ENCODE measurements at places on chromosomes 1 and 21.

DNA sequence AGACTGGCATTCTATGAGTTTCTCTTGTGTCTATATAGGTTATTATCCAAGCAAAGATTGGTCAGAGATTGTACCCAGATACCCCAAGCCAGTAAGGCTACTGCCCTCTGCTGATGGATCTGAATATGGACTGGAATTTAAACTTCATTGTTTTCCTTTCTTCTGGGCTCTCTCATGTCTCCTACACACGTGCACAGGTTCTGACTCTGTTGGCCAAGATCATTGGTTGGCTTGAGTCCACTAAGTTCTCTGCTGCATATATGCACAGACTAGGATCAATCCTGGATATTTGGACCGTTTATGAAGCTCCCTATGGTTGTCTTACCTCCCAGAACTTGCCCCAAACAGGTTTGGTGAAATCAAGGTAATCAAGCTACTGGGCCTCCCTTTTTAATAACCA is 69.7 kb downstream of the CC2D1B start:
- peak; percentile 42 for DNase-seq

DNA sequence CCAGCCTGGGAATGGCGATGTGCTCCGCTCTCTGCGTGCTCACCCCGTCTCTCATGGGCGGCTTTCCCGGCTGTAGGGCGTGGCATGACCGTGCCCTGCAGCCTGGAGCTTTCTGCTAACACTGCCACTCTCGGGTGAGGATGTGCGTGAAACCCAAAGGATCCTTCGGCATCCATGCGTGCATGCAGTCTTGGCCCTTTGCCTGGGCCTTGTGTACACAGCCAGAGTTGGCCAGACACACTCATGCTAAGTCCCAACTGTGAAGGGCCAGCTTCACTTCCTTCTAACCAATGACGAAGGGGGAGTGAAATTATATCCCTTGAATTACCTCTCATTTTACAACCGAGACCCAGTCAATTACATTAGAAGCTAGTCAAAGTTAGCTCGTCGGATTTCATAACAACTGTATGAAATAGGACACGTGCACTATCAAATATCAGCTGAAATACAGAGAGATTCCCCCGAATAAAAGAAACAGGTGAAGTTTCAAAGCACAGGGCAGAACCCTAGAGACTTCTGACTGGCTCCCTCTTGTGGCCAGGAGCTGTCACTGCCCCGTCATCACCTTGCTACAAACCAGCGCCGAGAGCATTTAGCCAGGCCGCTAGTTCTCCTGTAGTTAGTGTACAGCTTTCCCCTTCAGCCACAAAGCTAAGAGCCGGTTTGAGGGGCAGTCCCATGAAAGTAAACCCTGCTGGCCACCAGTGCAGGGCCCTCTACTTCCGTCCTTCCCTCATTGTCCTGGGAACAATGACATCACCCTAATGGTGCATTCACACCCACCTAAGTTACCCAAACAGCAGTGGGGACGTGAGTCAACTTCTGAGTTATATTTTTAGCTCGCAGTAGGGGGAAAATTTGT is 63.4 kb upstream of the COA6 start:
- peak; percentile 94 for DNase-seq

DNA sequence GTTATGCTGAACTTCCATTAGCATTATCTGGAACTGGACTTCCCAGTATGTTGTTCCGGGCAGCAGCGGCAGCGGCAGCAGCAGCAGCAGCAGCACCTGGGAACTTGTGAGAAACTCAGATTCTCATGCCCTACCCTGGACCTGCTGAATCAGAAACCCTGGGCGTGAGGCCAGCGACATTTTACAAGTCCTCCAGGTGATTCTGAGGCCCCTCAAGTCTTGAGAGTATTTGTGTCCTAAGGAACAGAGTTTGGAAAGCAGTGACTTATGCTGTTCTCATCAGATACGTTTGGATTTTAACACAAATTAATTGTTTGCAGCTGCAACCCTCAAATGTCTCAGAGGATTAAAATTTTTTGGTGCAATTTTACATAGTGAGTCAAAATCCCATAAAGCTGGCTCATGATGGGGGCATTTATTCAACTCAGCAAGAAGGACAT is 157.2 kb upstream of the KAZN start:
- DNase-seq: no peak

DNA sequence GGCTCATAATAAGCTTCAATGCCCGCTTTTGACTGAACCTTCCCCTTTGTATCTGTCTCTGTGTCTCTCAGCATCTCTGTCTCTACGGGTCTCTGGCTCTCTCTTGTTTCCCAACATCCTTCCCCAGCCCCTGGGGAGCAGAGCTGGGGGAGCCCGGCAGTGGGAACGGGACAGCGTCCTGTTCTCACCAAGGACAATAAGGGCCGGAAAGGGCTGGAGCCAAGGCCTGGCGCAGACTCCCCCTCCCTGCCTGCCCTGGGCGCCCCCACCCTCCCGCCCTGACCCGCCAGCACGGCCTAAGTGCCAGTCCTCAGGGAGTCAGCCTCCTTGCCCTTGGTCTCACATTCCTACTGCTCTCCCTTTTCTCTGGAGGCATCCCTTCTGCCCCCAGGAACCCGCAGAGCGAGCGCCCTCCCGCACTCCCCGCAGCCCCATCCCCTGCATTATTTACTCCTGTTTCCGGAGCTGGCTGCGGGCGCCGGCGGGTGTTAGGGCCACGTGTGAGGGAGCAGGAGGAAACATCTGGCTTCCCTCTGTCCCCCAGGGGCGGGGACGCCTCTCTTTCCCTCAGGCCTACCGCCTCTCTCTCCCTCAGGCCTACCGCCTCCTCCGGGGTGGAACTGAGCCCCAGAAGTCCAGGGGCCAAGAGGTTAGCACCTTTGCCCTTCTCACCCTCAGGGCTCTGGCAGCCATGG is 6.5 kb downstream of the KRTCAP2 start:
- DNase-seq: no peak

DNA sequence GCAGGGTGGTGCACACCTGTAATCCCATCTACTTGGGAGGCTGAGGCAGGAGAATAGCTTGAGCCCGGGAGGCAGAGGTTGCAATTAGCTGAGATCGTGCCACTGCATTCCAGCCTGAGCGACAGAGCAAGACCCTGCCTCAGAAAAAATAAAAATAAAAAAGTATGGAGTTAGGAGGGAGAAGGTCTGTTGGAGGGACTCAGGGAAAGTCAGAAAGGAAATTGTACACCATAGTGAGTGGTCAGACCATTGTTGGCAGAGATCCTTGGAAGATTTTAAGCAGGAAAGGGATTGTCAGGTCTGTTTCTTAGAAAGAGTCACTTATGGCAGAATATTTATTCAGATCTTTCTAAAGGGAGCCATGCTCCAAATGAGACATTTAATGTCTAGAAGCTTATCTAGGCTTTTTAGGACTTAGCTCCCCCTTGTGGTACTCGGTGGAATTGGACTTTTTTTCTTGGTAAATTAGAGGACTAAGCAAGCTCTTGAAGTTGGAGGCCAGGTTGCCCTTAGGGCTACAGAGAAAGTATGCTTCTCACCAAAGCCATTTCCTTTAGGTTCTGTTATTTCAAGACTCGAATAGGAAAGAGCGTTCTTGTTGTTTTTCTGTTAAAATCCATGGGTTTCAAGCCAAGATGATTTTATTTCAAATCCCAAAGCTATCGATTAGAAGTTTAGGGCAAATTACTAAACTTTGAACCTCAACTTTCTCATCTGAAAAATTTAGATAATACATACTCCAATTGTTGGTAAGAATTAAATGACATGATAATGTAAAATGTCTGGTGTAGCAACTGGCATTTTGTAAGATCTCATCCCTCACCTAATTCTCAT is 16.5 kb downstream of the MIA3 start:
- DNase-seq: peak; percentile 83

- DNase-seq: no peak
Measured at GRCh38 chr1:162265983-162266382, 110.7 kb downstream of the SPATA46 start.

DNA sequence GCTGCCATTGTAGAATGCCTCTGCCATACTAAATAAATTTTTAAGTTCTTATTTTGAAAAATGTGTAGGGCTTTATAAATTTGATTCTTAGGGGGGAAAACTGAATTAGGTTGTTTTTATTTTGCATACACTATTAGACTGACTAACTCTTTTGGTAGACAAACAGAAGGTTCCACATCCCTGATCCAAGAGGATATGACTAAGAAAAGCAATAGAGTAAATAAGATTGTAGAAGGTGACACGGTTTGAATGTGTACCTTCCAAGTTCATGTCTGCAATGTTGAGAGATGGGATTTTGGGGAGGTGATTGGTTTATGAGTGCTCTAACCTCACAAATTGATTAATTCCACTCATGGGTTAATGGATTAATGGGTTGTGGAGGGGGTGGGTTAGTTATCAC is 127.9 kb downstream of the GLUL start:
- DNase-seq: no peak

GRCh38 chr1:20724364-20725188 is 6.8 kb upstream of the KIF17 start:
- no peak for DNase-seq

DNA sequence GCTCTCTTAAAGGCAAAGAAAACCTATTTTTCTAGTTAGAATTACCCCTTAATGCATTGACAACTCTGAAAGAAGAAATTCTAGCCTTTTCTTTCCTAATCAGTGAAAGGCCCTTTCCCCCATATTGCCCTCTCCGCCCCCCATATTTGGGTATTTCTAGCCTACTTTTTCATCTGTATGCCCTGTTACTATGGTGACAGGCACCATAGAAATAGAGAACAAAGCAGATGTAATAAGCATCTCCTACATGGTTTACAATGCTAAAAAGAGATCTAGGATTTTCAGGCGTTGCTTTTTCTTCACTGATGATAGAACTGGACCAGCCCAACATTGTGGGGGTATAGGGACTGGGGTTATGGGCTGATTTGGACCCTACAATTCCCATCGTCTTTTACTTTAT is 14.5 kb downstream of the LRRC8B start:
- DNase-seq: no peak

GRCh38 chr21:43637530-43638158 is 21.6 kb downstream of the HSF2BP start:
- DNase-seq: no peak

- no peak for DNase-seq
Measured at GRCh38 chr1:45769261-45769932, 18.9 kb upstream of the IPP start.

GRCh38 chr1:59266927-59267293 is 30.0 kb upstream of the FGGY start:
- DNase-seq: no peak

GRCh38 chr1:157107702-157108101 is 8.1 kb upstream of the ETV3L start:
- no peak for DNase-seq

GRCh38 chr1:104991702-104992101 is 1242.0 kb downstream of the AMY1C start:
- peak; percentile 83 for DNase-seq

DNA sequence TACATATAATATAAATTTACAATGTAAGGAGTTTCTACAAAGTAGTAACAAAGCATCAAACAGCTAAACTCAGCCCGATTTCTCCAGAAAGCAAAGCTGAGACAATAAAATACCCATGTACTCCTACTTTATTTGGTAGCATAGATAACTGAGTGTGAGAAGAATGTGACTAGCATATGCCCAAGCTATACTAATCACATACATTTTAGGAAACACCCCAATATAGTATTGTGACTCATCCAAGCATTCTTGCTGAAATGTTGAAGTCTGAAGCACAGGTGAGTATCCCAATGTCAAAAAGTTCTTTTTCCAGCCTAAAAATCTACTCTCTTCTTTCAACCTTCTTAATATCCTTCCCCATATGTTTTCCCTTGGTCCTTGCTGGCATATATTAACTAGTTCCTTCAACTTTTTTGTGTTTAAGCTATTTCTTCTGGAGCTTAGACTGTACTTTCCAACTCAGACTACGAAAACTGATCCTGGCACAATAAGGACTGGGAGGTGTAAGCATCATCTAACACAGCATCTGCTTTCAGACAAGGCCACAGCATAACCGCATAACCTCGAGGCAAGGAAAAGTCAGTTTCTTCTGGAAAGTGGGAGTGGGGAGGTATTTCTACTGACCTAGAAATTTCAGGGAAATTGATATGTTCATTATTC is 163.0 kb upstream of the RNPC3 start:
- no peak for DNase-seq

- DNase-seq: no peak
Measured at GRCh38 chr1:21292984-21293536, 2.8 kb upstream of the ECE1 start.

DNA sequence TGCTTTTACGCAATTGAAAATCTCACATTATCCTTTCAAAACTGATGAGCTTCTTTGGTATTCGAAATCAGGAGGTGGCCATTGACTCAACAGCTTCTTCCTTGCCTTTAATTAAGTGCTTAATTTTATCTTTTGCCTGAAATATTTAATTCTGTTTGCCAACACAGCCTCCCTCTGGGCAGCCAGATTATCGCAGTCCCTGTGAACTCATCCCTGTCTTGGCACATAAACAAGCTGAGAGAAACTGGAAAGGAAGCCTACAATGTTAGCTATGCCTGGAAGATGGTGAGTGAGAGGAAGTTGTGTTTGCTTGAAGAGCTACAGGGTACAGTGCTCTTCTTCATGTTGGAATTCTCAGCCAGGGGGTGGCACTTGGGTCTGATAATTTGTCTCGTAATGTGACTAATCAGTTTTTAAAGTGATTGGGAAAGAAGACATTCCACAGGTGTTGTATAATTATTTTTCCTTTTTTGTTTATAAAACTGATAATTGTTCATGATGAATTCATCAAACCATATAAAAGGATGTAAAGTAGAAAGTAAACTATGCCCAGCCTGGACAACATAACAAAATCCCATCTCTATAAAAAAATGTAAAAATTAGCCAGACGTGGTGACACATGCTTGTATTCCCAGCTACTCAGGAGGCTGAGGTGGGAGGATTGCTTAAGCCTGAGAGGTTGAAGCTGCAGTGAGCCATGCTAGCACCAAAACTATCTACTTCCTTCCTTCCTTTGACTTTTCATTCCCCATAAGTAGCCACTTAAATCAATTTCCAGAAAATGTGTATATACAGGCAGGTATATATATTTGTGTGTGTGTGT is 90.1 kb upstream of the RAVER2 start:
- peak; percentile 4 for DNase-seq

- peak; percentile 26 for DNase-seq
Measured at GRCh38 chr1:77888081-77888780, at the start of gene NEXN. Gene NEXN, plus strand, starts transcription at chr1:77888624. Its CDS starts 27,483 bp downstream, at chr1:77916107.

GRCh38 chr1:229385853-229386456 is 43.1 kb upstream of the CCSAP start:
- DNase-seq: no peak

DNA sequence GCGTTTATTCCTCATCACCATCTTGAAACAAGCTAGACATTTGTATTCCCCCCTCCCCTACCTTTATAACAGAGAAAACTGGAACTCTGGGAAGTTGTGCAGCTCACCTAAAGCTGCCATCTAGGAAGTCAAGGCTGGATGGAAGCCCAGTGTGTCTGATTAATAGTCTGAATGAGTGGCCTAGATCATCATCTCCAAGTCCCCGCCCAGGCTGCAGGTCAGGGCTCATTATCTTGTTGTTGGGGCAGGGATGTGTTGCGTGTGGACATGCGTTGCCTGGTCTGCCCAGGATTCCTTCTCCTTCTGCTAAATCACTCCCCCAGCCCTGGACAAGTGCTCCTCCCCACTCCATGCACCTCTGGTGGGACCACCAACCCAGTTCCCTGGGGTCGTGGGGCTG is 14.7 kb upstream of the KAZN start:
- no peak for DNase-seq

GRCh38 chr1:97573553-97573952 is 347.3 kb downstream of the DPYD start:
- no peak for DNase-seq

All from NCI-H1092 treated with DMSO at 0.1 percent for 48 hours (cell line).